ENCODE measurements at places on chromosomes 16 and 17.

DNA sequence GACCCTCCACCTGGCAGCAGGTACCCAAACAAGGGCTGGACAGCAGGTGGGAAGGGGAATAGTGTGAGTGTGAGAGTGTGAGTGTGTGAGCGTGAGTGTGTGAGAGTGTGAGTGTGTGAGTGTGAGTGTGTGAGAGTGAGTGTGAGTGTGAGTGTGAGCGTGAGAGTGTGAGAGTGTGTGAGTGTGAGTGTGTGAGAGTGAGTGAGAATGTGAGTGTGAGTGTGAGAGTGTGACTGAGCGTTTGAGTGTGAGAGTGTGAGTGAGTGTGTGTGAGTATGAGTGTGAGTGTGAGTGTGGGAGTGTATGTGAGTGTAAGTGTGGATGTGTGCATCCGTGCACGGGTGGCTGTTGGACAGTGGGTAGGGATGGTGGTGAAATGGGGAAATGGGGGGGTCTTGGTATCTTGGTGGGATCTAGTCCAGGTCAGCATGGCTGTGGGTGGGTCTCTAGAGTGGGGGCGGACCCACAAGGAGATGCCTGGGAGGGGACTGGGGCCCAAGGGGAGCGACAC lies 408 bp downstream of the ADGRG1 start:
- DNase-seq: no peak

DNA sequence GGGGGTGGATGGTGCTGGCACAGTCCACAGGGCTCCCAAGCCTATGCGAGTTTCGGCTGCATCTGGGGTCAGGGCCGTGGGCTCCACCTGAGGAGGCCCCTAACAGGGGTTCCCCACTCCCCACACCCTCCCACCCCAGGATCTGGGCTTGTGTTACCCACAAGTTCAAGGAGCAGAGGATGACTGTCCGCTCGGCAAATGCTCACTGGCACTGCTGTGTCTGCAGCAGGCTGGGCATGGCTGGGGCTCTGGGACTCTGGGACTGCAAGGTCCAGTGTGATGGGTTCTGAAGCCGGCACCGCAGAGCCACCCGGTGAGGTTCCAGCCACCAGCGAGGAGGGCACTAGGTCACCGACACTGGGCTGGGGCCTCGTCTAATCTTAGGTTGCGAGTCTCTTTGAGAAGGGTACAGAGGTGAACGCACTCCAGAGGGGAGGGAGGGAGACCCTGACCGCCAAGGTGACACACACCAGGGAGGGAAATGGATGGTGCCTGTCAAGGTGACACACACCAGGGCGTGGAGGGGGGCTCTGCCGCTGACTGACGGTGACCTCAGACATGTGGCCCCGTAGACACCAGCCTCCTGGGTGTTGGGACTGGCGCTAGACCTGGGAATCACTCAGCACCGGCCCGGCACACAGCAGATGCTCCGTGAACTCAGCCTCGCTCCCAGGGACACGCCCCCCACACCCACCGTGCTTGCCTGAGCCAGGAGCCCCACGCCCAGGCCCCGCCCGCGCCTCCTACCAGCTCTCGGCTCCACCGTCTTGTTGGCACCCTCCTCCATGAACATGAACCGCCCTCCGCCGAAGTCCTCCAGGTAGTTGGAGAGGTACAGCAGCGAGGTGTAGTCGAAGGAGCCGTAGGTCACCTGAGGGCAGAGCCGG lies 20.5 kb upstream of the HEXD start:
- no peak for DNase-seq

- DNase-seq: no peak
Measured at GRCh38 chr17:51322390-51323029, 62.2 kb downstream of the UTP18 start.

DNA sequence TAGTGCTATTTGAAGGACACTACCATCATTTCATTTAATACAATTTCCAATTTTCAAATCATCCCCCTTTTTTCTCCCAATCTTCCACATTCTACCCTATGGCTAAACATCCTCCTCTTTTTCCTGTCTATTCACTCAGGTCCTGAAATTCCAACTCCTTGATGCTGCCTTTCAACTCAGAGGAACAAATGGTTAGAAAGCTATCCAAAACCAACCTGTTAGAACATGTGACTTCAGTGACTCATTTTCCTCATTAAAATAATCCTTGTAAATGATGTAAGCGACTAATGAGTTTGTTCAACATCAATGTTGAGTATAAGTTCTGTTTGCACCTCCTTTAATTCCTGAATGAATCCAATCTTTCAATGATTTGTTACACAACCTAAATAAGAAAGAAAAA lies 5.5 kb downstream of the PSMD12 start:
- no peak for DNase-seq

DNA sequence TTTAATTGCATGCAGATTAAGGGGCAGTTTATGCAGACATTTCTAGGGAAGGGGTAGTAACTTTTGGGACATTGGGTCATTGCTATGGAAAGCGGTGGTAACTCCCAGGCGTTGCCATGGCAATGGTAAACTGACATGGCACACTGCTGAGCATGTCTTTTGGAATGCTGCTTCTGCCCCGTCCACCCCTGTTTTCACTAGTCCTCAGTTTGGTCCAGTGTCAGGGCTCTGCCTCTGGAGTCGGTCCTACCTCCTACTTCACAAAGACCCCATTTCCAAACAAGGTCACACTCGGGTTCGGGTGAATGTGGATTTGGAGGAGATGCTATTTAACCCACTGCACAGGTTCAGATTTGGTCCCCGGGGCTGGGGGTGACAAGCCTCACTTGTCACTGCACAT lies 2.9 kb downstream of the IL34 start:
- DNase-seq: no peak

DNA sequence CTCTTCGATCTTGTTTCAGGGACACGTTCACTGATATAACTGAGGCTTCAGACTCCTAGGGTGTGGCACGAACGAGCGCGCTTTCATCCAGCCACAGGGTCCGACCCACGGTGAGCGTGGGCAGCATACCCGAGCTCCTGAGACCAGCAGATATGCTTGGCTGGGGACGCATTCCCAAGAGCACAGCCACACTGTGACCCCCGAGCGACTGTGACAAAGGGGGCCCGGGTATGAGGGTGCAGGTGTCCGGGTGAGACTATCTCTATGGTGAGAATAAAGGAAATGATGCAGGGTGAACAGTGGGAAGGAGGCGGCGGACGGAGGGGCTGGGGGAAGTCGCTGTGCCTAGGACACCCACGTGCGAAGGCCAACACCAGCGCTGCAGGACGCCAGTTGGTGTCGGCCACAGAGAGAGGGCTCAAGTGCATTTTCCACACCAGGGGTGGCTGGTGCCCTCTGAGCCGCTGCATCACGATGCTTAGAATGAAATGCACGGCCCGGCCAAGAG lies 17.6 kb downstream of the RPH3AL start:
- no peak for DNase-seq

DNA sequence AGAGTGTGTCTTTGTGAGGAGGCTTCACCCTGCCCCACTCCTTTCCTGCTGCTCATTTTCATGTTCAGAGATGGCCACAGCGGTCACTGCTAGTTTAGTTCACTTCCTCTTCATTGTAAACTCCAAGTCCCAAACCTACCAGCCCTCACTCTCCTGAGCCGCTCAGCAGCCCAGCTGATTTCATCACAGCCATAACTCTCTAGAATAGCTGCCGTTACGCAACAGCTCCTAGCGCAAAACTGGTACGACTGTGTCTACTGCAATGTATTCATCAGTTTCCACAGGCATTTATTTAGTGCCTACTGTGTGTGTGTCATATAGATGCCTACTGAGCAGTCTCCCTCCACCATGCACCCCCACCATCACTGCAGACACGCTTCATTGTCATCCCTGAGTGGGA lies 233.5 kb upstream of the RPL38 start:
- DNase-seq: no peak

DNA sequence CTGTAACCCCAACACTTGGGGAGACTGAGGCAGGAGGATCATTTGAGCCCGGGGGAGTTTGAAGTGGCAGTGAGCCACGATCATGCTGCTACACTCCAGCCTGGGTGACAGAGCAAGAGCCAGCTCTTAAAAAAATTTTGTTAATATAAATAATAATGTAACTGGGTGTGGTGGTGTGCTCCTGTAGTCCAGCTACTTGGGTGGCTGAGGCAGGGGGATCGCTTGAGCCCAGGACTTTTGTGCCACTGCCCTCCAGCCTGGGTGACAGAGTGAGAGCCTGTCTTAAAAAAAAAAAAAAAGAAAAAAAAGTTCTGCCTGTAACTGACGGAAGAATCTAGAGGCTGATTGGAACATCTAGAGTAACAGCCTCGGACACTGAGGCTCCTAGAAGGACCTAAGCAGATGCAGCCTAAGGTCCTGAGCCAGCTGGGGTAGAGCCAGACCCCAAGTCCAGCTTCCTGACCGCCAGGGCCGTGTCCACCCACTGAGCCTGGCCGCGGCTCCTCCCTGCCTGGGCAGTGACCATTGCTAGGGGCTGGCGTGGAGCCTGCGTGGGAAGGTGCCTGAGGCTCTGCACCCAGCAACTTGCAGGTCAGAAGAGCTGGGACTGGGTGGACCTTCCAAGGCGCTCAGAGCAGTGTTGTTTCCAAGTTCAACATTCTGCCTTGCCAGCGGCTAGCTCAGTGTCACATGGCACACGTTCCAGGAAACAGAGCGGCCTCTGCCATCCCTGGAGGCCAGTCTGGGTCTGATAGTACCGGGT lies 209.4 kb upstream of the CIBAR2 start:
- peak; percentile 46 for DNase-seq

DNA sequence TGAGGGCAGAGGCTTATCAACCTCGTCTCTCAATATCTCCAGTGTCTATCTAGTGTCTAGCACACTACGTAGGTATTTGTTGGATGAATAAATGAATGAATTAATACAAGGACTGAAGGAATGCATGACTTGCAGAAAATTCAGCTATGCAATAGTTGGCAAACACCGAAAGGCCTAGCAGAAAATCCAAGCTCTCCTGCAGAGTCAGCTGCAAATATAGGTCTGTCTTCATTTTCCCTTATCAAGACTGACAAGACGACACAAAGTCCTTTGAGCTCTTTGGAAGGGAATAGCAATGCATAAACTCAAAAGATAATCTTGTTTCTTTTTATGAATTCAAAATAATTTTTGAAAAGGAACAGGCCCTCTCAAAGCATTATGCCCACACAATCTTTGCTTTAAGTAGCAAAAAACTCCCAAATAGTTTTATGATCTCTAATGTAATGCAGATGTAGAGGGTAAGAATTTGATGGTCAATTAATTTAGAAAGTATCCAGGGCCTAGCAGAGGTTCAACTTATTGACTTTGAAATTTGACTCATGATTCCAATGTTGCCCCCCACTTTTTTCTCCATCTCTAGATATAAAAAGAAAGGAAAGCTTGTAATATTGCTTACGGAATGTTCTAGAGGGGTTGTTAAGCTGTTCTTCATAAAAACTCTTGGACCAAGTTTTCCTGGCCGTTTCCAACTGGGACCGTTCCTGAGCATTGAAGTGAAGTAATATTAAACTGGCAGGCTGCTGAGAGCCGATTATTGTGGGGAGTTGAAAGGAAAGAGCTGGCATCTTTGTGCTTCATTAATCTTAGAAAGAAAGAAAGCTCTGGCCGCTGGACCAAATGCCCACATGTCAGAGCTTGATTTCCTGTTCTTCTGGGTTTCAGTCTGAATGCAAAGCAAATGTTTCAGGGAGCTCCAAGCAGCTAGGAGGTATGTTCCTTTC lies 227.3 kb downstream of the HS3ST3A1 start:
- no peak for DNase-seq

DNA sequence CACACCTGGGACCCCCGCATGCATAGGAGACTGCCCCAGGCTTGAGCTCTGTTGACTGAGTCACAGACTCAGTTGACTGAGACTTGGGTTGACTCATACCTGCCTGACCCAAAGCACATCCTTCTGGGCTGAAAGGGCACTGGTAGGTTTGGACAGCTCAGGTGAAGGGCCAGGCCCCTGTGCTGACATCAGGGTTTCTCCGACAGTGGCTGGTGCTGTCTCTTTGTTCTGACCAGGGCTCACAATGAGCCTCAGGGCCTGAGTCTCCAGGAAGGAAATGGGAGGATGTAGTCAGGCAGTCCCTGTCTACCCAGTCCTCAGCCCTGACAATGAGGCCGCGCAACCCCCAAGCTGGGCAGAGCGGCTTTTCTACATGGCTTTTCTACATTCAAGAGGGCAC lies 6.5 kb downstream of the SPNS2 start:
- DNase-seq: no peak

DNA sequence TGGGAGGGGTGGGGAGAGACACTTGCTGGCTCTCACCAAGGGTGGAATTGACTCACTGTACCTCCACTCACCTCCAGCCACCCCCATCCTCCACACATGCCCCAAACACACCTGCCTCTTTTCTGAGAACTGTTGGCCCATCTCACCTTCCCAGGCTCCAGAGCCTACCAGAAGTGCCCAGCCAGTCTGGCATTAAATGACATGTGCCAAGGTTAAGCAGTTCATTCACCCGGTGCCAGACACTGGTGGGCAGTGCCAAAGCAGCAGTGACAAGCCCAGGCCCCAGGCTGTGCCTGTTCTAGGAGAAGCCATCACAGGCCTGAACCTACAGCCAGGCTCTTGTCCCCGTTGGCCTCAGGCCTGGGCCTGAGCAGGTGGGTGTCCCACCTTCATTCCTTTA lies 11.2 kb downstream of the MVP start:
- DNase-seq: no peak

- DNase-seq: no peak
Measured at GRCh38 chr16:30121741-30122571, 1.1 kb downstream of the MAPK3 start.

DNA sequence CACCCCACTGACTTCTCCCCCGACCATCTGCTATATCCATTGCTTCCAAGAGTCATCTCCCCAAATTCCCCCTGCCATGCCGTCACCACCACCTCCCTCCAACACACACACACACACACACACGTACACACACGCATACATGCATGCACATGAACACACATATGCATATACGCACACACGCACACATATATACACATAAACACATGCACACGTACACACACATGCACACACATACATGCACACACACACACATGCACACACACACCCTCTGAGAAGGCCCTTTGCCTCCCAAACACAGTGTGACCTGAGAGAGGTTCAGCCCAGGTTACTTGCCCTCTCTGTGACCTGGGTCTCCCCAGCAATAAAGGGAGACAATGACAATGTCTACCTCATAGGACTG lies 95.1 kb downstream of the ZNF423 start:
- no peak for DNase-seq

DNA sequence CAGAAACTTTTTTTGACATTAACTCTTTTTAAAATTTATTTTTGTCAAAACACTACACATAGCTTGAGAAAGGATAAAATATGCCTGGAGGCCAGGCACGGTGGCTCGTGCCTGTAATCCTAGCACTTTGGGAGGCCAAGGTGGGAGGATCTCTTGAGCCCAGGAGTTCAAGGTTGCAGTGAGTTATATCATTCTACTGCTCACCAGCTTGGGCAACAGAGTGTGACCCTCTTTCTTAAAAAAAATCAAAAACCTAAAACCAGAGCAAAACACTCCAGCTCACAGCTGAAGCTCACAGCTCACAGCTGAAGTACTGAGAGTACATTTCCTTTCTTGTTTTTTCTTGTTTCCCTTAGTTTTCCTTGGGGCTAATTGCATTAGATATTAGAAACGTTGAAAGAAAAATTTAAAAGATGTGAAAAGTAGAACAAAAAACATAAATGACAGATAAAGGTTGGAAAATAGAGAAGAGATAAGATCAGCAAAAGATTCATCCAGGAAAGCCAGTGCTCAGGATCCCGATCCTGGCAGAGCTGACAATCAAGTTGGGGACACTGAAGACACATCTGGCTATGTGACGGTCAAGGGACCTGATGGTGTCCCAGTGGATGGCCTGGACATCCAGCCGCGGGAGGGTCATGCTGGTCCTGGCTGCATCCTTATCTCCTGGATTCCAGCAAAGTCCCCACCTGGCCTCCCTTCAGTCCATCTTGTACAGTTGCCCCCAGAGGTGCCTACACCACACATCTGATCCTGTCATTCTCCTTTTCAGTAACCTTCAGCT lies 9.8 kb downstream of the CHST6 start:
- DNase-seq: no peak

All from cortex of kidney (tissue), 1 donor.